ENCODE measurements at places on chromosomes 4 and X.

DNA sequence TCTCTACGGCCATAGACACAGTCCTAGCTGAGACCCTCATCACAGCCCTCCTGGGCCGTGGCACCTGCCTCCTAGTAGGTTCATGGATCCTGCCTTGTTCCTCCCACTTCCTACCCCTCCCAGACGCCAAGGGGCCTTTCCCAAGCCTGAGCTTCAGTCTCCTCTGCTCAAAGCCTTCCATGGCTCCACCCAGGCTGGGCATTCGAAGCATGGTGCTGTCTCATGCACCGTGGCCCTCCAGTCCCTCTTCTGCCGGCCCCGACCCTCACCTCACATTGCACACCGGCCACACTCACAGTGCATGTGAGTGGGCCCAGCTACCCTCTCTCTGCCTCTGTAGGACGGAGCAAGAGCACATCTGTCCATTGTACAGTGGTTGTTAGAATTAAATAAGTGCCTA is 21.7 kb upstream of the KIAA0232 start:
- DNase-seq, result no peak

DNA sequence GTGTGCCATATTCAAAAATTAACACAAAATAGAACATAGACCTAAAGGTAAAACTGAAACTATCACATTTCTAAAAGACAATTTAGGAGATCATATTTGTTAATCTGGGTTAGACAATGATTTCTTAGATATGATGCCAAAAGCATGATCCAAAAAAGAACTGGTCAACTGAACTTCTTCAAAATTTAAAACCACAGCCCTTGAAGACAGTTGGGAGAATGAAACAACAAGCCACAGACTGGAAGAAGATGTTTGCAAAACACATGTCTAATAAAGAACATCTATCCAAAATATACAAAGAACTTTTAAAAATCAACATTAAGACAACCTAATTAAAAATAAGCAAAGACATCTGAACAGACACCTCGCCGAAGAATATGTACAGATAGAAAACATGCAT is 19.5 kb downstream of the COMMD8 start:
- no peak for DNase-seq

DNA sequence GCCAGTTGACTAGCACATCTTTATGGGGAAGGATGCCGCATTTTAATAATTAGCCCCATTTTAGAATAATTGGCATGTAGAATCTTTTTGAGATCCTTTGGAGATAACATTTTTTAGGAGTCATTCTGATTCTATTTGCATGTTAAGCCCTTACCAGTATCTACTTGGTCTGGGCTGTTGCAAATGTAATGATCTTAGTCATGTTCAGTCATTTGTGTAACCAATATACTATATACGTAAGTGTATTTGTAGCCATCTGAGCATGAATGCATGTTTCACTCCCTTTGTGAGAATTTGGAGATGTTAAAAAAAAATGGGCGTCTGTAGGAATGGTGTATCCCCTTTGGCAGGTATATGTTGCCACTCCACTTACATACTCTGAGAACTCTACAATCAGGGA is 119.1 kb downstream of the TEX13A start:
- peak; percentile 24 for DNase-seq

DNA sequence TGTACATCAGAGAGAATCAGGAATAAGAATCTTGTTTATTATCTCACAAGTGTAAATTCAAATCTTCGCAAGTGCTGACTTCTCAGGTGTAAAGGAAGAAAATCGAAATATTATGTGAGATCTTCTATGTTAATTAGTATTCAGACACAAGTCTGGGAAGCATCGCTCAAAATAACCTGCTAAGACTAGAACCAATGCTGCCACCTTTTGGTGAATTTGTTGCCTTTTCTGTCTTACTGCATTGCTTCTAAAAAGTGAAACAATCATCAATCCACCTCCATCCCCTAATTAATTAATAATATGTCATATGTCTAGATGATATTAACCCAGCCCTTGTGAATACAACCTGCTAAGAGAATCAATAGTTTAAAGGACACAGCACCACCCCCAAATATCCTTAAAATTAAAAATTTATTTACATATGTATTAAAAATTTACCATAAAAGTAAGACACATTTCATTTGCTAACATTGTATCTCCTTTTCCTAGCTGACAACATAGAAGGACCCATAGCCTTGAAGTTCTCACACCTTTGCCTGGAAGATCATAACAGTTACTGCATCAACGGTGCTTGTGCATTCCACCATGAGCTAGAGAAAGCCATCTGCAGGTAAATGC is 3.5 kb downstream of the EPGN start:
- peak; percentile 56 for DNase-seq
